NCI-H1436 (cell line): ENCODE measurements at places on chromosomes 3 and 15.

DNA sequence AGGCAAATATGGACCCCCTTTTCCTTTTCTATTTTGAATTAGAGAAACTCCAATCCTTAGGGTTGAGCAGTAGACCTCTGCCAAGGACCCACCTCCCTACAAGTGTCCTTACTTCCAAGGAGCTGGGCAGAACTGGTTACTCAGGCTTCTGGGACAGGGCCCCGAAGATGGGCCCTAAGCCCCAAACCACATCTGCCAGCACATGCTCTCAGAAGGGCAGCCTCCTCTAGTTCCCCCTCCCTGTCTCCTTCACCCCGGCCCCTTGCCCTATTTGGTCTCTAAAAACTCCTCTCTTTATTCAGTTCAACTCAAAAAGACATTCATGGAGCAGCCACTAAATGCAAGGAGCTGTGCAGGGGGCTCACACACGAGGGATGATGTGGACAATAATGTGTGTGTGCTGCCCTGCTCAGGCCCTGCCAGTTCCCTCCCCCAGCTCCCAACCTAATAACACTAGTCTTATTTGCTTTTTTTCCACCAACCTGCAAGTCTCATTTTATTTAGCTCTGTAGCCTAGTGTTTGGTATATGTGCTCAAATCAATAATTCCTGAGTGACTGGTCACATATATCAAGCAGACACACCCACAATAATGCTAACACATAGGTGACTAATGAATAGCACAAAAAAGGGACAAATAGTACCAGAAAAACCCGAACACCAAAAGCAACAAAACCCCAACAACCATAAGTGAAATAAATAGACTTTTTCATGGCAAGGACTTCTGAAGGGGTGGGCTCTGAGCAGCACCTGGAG lies 12.2 kb downstream of the ZDHHC3 start:
- DNase-seq = no peak

- no peak for DNase-seq
Observed at GRCh38 chr3:176522436-176522835, 674.8 kb downstream of the TBL1XR1 start.

DNA sequence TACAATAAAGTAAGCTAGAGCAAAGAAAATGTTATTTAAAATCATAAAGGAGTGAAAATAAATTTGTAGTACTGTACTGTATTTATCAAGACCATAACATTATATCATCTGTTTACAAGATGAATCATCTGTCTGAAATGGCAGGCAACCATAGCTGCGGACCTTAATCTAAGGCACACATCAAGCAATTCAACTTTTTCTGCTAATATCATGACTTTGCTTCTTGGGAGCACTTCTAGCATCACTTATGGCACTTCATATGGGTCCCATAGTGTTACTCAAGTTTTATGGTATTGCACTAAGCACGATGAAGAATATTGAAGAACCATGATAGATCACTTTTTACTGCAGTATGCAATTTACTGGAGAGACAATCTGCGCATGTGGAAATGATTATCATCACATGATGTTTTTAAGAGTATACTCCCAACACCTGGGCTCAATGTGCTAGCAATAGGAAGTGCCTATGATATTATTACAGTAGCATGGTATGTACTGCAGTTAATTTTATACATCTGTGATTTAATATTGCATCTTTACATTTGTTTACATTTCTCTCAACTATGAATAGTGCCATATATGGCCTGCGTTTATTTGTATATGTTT lies 137.7 kb upstream of the NECTIN3 start:
- no peak for DNase-seq

GRCh38 chr15:47398594-47398993 lies 318.7 kb upstream of the SEMA6D start:
- DNase-seq = no peak

GRCh38 chr15:70920981-70921696 lies 28.5 kb downstream of the LRRC49 start:
- DNase-seq = no peak

DNA sequence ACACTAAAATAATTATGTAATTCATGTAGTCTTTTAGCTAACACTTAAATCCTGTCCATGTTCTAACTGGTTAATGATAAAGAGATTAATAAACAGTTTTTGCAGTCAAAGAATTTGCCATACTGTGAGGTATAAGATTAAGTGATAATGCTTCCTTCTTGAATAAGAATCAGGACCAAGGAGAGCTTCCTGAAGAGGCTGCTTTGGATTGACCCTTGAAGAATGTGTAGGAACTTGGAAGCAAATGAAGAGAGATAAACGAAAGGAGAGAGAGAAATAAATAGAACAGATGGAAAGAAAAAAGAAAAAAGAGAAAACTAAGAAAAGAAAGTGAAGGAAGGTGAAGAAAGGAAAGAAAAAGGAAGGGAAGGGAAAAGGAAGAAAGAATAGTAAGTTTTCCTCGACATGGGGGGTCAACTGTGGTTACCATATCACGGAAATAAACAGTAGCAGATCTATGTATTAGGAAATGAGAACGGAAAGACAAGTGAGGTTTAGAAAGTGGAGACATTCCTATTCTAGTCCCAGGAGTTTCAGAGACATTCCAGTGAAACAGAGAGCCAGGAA lies 539.8 kb downstream of the FGF12 start:
- no peak for DNase-seq

GRCh38 chr15:79595995-79596622 lies 164.0 kb downstream of the MINAR1 start:
- peak; percentile 93 for DNase-seq

GRCh38 chr3:85189731-85190130 lies 230.9 kb downstream of the CADM2 start:
- no peak for DNase-seq

- no peak for DNase-seq
Observed at GRCh38 chr3:158167737-158168557, 58.1 kb downstream of the RSRC1 start.

GRCh38 chr3:128423525-128424147 lies 43.1 kb downstream of the DNAJB8 start:
- DNase-seq = no peak

DNA sequence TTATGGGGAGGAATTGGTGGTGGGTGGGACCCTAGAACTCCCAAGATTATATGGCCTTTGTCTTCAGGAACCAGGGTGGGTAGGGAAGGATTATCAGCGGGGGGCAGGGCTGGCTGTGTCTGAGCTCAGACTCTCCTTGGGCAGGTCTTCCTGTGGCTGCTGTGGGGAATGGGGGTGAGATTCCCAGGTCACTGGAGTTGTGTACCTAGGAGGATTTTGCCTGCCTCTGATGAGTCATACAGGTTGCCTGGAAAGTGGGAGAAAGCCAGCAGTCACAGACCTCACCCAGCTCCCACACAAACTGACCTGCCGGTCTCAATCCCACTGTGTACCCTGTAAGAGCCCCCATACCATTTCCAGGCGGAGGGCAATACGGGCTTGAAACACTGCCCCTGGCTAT lies 209.9 kb upstream of the CNTN3 start:
- DNase-seq = no peak

GRCh38 chr15:43930556-43930955 lies 103.8 kb downstream of the WDR76 start:
- DNase-seq = no peak
